ENCODE measurements at places on chromosomes 2 and 18.
A peak's percentile ranks its signal among the peaks of the same experiment; 100 is the strongest.

GRCh38 chr18:79558933-79559416 is 120.6 kb upstream of the CTDP1 start:
- DNase-seq: no peak

- no peak for DNase-seq
Observed at GRCh38 chr18:48575301-48575657, 36.4 kb downstream of the CTIF start.

GRCh38 chr2:89819809-89820208 is 1128.3 kb downstream of the RPIA start:
- DNase-seq: no peak

DNA sequence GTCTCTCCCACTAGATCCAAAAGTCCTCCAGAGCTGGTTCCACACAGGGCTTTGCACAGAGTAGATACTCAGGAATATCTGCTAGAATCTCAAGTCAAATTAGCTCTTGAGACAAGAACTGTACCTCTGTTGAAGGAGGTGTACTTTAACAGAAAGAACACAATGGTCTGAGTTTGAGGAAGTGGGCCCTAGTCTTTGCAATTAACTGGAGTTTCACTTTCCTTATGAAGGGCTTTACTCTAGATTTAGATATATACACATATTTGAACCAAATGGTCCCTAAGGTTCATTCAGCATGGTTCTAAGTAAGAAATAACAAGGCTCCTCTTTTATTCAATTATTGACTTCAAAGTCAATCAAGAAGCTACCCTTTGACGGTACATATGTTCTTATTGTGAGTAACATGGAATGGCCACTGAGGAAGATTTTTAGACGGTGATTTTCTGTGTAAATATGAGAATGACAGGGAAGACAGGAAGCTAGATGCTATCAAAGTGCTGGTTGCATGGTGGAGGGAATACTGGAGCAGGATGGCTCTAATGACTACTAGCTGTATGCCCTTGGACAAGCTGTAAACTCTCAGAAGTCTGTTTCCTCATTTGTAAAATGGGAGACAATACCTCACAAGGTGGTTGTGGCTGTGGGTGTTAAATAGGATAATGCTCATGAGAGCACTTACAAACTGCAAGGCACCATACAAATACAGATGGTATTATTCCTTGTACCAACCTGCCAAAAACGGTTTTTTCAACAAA is 73.5 kb upstream of the SERTAD2 start:
- peak; percentile 47 for DNase-seq

DNA sequence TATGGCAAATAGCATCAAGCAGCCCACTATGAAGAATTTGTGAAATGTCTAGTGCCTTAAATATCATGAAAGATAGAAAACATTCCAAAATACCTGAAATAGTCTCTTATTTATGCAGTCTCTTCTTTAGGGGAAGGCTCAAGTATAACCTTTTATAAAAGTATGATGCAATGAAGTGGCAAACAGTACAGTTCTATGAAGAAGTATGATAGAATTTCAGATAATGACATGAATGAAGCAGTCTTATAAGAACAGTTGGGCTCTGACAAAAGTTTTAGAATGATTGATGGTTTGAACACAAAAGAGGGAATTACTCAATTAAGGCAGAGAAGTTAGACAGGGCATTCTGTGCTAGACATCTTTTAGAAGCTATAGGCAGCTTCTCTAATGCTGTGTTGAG is 1791.8 kb upstream of the PIK3C3 start:
- no peak for DNase-seq

DNA sequence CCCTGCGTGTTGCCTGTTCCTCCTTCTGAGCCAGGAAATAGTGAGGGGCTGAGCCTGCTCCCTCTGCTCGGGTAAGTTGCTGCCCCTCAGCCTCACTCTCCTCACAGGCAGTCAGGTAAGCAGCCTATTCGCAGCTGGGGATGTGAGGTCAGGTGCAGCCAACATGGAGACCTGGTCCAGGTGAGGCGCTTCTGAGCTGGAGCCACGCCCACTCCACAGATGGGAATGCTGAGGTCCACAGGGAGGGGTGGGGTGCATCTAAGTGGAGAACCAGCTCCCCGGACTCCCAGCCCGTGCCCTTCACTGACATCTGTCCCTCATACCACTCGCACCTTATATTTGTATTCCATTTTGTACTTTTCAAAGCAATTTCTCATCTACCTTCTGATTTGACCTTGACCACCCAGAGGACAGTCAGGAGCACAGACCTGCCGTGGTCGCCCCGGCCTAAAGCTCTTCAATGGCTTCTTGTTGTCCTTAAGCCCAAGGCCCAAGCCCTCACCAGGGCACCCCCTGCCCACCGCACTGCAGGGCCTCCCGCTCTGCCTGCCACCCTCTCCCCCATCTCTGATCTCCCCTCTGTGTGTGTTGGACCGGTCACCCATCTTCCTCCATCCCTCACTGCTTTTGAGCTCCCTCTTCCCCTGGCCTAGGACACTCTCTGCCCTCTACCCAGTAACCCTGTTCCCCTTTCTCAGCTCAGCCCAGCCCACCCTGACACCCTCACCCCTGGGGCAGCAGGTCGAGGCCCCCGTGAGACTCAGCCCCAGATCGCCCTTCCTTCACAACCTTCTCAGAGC is 49.2 kb upstream of the TAF1B start:
- DNase-seq: no peak

- no peak for DNase-seq
Observed at GRCh38 chr2:33213244-33213643, 263.2 kb upstream of the RASGRP3 start.

DNA sequence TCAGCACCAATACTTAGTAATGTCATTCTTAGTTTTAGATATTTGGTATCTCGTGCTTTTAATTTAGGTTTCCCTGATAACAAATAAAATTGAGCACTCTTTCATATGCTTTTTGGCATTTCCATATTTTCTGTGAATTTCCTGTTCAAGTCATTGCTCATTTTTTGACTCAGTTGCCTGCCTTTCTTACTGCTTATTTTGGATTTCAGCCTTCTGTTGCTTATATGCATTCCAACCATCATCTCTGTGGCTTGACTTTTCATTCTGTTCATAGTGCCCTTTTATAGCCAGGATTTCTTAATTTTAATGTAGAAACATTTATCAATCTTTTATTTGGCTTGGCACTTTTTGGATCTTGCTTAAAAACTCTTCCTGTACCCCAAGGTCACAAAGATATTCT is 14.5 kb upstream of the KIF3C start:
- no peak for DNase-seq

DNA sequence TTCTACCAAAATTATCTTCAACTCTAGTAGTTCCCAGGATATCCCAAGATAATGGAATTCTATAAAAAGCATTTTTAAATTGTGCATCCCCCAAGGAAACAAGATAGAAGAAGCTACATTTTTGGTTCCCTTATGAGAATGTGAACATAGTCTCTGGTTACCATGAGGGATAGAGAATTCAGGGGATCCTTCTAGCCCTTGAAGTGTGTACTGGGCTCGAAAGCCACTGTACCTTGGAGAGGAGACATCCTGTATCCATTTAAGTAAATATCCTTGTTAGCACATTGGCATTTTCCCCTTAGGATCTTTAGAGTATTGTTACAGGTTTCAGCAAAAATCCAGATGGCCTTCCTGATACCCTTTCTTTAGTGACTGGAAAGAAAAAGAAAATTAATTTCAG is 228.5 kb downstream of the RTP5 start:
- no peak for DNase-seq

- no peak for DNase-seq
Observed at GRCh38 chr2:215654148-215654819, 218.4 kb upstream of the FN1 start.

GRCh38 chr2:99338029-99338585 is 918 bp downstream of the EIF5B start:
- DNase-seq: no peak

DNA sequence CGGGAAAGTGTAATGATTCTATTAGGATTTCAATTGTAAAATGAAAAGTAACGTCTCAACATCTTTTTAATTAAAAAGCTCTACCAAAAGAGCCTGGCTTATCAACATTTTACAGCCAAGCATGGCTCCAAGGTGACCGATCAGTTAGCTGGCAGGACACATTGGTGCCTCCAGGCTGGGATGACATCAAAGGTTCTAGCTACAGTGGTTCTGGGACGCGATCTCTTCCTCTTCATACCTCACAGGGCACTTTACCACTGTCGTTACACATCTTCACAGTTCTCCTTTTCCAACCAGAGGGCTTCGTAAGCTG is 693 bp downstream of the ORC2 start:
- DNase-seq: no peak
